ENCODE measurements at places on chromosomes 2 and 18.
A peak's percentile ranks its signal among the peaks of the same experiment; 100 is the strongest.

DNA sequence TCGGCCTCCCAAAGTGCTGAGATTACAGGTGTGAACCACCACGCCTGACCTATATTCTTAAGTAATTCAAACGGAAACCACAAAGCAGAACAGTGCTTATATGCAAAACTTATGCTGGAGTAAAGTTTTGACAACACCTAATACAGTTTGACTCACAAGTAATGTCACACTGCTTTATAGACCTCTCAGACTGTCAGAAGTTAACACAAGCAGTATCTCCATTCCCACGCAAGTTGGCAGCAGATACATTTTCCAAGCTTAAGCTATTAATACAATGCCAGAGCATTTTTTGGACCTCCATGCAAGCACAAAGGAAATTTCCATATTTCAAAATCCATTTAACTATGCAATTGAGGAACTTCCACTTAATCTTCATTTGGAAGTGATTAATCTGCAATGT is 21.0 kb upstream of the SANBR start:
- no peak for ATAC-seq

DNA sequence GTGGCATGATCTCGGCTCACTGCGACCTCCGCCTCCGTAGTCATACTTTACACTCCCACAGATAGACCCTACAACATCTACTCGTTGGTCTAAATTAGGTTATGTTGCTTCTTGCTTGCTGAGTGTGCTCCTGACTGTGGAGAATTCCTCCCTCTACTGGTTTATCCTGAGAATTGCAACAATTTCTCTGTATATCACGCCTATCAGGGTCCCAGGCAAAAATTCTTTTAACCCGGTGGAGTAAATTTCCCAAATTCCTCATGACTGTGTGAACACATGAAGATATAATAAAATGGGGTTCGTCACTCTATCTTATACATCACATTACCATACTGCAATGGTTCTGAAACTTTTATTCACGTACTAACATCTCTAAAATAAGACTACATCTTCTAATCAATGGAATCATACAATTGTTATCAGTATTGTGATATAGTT is 156.7 kb downstream of the EVA1A start:
- no peak for ATAC-seq

- no peak for ATAC-seq
Observed at GRCh38 chr2:47299555-47299954, 103.4 kb upstream of the MSH2 start.

DNA sequence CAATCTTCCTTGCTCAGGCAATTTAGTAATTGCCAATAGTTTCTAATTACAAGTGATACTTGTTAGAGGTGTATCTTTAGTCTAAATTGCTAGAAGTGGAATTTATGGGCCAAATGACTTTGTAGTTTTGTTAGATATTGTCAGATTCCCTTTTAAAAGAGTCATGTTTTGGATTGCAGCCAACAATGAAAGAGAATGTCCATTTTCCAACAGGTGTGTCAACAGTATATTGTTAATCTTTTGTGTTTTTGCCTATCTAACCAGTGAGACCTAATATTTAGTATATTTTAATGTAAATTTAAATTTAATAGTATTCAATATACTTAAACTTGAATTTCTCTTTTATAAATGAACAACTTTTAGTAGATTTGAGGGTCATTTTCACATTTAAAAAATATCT is 259.4 kb upstream of the ETAA1 start:
- ATAC-seq = no peak

GRCh38 chr2:159249990-159250715 is 36.4 kb downstream of the WDSUB1 start:
- ATAC-seq = peak; percentile 88

DNA sequence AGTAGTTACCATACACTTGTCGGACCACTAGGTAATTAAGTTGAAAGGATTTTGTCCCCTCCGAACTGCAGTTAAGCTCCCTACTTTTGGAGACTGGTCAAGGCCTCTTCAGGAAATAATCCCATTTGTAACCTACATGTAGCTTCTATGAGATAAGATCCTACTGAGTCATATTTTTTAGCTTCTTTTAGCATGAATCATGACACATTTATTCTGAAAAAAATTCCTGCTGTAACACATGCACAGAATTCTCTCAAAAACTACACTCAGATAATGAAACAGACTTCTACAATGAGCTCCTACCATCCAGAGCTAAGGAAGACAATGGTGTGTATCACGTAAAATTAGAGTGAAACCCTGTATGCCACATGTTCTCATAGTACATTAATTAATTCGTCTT is 100.7 kb upstream of the CCDC195 start:
- ATAC-seq = no peak

DNA sequence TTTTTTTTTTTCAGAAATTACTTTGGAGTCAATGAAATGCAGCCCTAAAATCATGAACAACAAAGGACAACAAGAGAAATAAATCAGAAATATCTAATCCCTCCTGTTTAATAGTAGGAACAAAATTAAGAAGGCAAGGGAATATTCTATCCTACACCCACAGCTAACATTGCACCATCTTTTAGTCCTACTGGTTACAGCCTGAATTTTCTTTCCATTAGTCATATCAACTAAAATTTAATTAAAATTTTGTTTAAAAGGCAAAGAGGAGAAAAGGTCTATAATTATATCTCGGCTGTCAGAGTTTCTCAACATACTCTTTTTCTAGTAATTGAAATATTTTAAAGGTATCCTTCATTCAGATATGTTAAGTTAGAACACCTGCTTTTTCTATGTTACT is 61.9 kb downstream of the DTNA start:
- no peak for ATAC-seq

DNA sequence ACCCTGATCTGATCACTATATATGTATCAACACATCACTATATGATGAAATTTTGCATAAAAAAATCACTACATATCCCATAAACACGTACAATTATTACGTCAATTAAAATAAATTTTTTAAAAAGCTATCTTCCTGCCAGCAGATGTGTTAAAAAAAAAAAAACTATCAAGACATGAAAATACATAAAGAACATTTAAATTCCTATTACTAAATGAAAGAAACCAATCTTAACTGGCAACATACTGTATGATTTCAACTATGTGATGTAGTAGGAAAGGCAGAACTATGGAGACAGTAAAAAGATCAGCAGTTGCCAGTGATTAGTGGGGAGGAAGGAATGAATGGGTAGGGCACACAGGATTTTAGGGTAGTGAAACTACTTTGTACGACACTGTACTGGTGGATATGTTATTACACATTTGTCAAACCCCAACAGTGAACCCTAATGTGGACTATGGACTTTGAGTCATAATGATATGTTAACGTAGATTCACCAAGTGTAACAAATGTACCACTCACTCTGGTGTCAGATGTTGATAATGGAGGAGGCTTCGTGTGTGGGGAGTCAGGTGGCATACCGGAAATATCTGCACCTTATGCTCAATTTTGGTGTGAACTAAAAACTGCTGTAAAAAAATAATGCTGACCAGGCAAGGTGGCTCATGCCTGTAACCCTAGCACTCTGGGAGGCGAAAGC is 27.4 kb downstream of the USP34 start:
- ATAC-seq = peak; percentile 16

GRCh38 chr2:96924775-96925747 is 55.2 kb upstream of the SEMA4C start:
- ATAC-seq = no peak

GRCh38 chr2:204533629-204534370 is 11.5 kb upstream of the PARD3B start:
- ATAC-seq = no peak

DNA sequence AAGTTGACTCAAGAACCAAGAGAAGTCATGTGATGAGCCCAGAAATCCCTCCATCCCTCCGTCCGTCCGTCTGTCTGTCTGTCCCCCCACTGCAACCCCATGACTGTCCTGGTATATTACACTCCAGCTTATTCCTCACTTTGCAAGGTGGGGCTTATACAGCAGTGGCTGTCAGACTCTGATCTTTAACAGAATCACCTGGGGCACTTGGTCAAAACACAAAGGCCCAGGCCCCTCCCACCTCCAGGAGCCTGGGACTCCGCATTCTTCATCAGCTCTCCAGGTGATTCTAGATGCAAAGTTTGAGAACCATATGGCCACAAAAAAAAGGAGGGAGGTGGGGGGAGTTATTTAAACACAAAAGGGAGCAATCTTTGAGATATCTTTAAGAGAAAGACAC is 61.4 kb downstream of the MYO5B start:
- no peak for ATAC-seq

DNA sequence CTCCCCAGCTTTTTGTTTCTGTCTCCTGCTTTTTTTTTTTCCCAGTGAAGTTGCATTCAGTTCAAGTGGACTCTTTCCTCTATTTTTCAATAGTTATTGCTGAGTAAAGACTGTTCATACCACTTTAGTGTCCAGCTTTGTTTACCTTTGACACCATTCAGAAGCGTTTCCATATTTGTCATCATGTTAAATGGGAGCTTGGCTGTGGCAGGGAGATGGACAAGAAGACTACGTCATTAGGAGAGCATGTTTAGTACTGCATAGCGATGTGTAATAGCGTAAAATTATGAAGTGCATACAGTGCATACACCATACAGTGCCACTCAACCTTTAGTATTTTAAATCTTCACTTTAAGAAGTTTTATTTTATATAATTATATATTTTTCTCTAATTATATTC is 655.9 kb downstream of the DCC start:
- ATAC-seq = no peak

DNA sequence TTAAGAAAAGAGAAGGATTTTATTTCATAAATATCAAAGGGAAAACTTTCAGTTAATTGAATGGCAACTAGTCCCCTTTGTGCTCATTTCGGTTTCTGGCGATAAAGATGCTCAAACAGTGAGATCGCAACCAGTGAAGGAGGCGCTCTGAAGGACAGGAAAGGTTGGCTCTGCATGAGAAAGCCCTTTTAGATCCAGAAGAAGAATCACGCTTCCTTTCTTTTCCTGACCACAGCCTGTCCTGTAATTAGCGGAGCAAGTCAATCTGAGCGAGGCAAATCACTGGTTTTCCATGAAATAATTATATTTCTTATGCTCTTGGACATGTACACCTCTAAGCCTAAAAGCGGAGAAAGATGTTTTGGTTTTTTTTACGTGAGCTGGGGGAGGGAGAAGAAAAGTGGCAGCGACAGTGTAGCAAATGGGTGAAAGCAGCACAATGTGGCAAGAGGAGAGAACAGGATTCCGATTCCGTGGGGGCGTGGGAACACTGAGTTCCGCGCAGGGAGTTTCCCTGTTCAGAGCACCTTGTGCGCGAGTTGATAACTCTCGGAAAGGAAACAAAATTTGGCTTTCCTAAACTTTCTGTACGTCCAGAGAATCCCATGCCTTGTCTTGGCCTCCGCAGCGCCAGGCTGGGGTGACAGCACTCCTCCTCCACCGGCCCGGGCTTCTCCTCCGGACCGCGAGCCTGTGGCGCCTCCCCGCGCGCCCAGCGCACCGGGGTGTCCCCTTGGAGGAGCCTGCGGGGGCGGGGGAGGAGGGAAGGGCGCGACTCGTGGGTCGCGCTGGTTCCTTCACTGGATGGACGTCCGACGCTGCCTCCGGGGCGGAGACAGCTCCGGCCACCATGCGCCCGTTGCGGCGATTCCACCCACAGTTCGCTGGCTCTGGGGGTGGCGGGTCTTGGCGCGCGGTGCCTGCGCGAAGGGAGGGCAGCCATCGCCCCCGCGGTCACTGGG is 620 bp upstream of the SLC9A2 start:
- ATAC-seq = no peak

DNA sequence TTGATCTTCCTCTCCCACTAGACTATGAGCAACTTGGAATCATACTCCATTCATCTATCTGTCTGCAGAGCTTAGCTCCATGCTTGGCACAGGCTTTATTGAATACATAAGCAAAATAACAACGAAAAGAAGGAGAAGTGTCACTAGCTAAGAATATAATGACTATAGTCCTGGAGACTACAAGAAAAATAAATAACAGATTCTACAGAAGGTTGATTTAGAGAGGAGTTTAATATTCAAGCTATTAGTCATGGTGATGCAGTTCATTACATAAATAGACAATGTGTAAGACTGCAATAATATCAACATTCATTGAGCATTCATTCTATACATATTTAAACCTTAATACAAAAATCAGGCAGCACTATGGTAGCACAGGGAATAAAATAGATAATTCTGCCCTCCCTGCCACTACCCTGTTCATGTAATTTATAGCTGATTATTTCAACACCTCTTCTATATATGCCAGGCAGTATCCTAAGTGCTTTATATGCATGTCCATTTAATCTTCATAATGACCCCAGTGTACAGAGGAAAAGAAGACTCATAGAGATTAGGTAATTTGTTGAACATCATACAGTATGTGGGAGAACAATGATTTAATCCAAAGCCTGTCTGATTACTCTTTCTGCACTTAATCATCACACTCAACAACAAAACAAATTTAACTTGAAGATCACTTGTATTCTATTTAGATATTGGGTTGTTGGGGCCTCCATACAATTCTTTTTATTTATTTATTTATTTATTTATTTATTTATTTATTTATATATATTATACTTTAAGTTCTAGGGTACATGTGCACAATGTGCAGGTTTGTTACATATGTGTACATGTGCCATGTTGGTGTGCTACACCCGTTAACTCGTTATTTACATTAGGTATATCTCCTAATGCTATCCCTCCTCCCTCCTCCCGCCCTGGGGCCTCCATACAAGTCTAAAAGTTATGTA is 165.3 kb downstream of the RNF152 start:
- ATAC-seq = no peak

- ATAC-seq = no peak
Observed at GRCh38 chr2:237455764-237456163, 31.3 kb upstream of the MLPH start.

- no peak for ATAC-seq
Observed at GRCh38 chr2:180955101-180955500, 25.3 kb upstream of the UBE2E3 start.

- no peak for ATAC-seq
Observed at GRCh38 chr2:224973112-224974016, 68.9 kb downstream of the DOCK10 start.

DNA sequence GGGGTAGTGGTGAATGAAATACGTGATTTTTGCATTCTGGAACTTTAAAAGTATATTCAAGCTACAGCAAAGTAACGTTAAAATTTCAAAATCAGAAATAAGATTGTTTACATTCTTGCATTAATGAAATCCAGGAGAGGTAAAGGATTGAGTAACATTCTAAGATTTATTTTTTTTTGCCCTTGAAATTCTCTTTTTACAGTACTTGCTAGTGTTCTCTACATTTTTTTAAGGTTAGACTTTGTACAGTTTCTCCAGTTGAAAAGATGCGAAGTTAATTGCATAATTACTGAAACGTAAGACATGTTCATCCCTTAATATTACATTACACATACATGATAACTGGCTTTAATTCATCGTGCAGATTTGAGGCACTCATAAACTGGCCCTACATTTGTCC is 74.5 kb downstream of the ACTR3 start:
- ATAC-seq = no peak
